Stimulated activated CD8-positive, alpha-beta memory T cell treated with anti-CD3 and anti-CD28 coated beads, Interleukin-2, amount 100 ng/mL, for 1 hour (primary cell): ENCODE measurements at places on chromosomes 5 and 9.

DNA sequence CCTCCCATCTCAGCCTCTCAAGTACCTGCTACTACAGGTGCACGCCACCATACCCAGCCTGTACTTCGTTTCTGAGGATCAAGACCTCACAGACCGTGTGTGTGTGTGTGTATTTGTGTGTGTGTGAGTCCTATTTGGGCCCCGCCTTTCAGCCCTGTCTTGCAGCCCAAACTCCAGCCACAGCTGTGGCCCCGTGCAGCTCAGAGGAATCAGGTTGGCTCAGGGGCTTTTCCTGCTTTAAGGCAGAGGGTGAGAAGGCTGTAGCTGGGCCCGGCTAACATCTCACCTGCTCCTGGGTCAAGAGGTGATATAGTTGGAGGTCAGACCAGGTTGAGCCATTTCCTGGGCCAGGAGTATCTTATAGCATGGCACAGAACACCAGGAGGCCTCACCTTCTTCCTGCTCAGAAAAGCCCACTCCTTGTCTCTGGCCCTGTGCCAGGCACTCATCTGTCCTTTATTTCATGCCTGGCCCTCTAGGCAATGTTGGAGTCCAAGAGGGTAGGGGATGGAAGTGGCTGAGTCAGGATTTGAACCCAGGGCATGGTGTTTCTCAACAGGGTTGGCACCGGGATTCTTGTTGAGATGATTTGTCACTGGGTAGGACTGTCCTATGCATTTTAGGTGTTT is 1.6 kb upstream of the PHYKPL start:
- no peak for DNase-seq

GRCh38 chr9:114059047-114059803 is 18.9 kb downstream of the AMBP start:
- DNase-seq, result no peak

DNA sequence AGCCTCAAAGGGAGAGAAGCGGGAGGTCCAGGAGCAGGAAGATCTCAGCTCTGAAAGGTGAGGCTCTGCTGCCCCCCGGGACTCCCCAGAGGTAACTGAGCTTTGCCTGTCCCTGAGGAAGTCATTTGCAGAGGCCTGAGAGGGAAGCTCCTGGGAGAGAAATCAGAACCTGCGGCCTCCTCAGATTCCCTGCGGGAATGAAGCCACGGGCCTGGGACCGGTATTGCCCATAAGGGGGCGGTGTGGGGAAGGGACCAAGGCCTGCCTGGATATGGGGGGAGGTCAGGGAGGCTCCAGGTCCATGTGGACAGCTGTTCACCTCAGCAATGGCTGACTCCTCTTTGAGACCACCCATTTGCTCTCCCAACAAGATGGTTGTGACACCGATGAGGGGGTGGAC is 1.3 kb downstream of the SPATA31E1 start:
- DNase-seq, result no peak

GRCh38 chr5:40831346-40832210 is 3.4 kb downstream of the RPL37 start:
- no peak for DNase-seq

GRCh38 chr9:5593904-5594303 is 35.0 kb upstream of the RIC1 start:
- no peak for DNase-seq

GRCh38 chr5:176171171-176171760 is 67.0 kb upstream of the SIMC1 start:
- DNase-seq, result no peak
